GM04504 (cell line): ENCODE measurements at places on chromosomes 2 and 18.
A peak's percentile ranks its signal among the peaks of the same experiment; 100 is the strongest.

DNA sequence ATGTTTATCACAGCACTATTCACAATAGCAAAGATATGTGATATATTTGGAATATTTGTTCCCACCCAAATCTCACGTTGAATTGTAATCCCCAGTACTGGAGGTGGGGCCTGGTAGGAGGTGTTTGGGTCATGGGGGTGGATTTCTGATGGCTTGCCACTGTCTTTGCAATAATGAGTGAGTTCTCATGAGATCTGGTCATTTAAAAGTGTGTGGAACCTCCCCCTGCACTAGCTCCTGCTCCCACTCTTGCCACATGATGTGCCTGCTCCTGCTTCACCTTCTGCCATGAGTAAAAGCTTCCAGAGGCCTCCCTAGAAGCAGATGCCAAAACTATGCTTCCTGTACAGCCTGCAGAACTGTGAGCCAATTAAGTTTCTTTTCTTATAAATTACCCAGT lies 72.2 kb upstream of the DYNC1I2 start:
- no peak for DNase-seq

DNA sequence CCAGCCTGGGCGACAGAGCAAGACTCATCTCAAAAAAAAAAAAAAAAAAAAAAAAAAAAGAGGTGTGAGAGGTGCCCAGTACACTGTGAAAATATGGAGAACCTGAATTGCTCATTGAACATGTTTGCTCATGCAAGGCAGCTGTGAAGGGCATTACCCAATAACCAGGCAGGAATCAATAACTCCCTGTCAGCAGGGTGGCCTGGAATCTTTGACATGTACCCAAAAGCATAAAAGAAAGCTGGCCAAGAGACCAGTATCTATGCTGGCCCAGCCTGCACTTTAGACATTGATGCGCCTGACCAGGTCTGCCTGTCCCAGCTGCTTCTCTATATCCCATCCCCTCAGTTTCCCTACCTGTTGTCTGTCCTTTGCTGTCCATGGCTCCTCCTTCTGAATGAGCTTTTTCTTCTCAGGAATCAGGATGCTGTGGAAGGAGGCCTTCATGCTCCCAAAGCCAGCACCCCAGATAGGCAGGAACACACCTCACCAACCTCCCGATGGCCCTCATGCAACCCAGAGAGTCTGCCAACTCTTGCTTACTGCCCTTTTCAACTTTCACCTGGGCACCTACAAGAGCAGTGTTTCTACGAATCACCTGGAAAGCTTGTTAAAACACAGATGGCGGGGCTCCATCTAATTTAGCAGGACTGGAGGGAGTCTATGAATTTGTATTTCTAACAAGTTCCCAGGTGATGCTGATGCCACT lies 83.4 kb upstream of the PPP1CB start:
- DNase-seq = no peak

DNA sequence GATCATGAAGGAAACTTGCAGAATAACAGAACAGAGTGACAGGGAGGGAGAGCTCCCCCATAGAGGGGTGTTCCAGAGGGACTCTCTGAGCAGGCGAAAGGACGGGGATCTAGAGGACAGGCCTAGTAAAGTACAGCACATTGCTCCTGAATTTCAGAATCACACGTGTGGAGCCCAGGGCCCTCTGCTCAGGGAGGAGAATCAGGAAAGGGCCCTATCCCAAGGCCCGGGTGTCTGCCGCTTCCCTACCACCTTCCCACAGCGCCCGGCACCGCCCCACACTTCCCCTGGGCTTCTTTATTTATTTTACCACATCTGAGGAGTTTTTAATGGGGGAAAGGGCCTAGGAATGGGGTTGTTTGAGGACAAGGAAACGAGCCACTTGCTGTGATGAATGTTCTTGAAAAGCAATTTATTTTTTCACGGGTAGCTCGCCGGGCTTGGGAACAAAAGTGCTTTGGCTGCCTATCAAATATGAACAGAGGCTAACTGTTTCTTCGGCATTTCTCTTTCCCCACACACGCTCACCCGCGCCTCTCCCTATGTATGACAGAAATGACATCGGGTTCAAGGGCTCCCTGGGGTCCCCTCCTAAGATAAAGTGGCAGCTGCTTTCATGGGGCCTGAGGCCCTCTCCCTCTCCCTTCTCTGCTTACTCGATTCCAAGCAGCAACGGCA lies 79.3 kb upstream of the GLI2 start:
- no peak for DNase-seq

- DNase-seq = no peak
Observed at GRCh38 chr2:20164061-20164733, 60.7 kb downstream of the SDC1 start.

- DNase-seq = no peak
Observed at GRCh38 chr18:25701821-25702220, 349.9 kb upstream of the ZNF521 start.

DNA sequence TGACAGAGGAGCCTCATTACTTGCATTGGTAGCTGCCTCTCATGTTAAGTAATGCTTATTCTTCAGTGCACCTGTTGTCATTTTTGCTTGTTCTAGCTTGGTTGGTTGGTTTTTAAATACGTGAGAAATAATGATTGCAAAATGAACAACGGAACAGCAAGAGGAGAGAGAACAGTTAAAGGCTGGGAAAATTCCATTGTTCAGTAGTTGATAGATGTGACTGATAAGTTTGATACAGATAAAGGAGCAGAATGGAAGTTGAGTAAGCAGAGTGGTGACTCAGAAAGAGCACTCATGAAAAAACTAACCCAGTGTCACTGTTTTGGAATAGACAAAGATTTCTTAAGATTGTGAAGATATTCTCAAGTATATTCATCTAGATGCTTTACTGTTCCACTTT lies 50.5 kb downstream of the MTA3 start:
- peak; percentile 25 for DNase-seq

- DNase-seq = no peak
Observed at GRCh38 chr18:76460482-76460881, 34.6 kb downstream of the ZNF516 start.

- no peak for DNase-seq
Observed at GRCh38 chr2:178529194-178529593, 48.9 kb downstream of the PLEKHA3 start.

DNA sequence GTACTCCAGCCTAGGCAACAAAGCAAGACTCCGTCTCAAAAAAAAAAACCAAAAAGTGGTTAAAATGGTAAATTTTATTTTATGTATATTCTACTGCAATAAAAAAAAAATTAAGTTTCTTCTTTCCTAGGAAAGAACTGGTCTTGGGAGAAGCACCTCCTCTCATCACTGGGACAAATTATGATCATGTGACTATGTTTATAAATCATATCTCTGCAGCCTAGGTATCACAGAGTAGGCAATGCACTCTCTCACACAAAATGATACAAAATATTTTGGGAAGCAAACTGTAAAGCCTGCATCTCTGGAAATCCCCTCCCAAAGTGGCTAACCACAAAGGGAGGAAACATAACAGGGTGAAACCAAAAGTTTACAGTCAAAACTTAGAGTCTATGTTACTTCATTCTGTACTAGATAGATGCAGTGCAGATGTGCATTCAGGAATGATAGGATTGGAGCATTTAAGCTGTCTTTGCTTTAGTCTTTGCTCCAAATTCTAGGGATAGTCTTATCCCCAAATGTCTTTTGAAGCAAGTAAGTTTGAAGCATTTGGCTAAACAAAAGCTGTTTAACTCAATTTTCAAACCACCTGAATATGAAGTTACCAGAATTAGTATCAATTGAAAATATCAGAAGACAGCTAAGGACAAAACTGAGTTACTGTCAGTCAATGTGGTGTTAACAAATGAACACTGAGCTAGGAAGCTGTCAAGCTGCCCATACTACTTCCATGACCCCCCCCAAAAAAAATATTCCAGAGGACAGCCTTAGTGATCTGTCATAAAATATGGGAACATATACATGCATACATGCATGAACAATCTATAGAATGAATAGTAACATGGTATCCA lies 21.1 kb upstream of the MALT1 start:
- no peak for DNase-seq
